ENCODE measurements at places on chromosomes 1 and 21.

DNA sequence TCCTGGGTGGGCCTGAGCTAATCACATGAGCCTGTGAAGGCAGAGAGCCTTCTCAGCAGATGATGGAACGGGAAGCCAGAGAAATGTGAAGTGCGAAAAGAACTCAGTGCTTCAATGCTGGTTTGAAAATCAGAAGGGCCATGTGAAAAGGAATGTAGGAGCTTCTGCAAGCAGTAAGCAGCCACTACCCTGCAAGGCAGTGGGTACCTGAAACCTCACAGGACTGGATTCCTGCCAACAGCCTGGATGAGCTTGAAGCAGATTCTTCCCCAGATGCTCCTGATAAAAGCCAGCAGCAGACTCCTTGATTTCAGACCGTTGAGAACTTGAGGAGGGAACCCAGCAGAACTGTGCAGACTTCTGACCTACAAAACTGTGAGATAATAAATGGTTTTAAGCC, 158.6 kb downstream of the SYT2 start:
- no peak for DNase-seq

- DNase-seq, result no peak
These were observed 134.0 kb upstream of the DPYD start for GRCh38 chr1:98054786-98055185.

GRCh38 chr1:235093013-235093695, 35.5 kb downstream of the TOMM20 start:
- no peak for DNase-seq

GRCh38 chr1:67515324-67516080, 85.3 kb upstream of the SERBP1 start:
- no peak for DNase-seq

DNA sequence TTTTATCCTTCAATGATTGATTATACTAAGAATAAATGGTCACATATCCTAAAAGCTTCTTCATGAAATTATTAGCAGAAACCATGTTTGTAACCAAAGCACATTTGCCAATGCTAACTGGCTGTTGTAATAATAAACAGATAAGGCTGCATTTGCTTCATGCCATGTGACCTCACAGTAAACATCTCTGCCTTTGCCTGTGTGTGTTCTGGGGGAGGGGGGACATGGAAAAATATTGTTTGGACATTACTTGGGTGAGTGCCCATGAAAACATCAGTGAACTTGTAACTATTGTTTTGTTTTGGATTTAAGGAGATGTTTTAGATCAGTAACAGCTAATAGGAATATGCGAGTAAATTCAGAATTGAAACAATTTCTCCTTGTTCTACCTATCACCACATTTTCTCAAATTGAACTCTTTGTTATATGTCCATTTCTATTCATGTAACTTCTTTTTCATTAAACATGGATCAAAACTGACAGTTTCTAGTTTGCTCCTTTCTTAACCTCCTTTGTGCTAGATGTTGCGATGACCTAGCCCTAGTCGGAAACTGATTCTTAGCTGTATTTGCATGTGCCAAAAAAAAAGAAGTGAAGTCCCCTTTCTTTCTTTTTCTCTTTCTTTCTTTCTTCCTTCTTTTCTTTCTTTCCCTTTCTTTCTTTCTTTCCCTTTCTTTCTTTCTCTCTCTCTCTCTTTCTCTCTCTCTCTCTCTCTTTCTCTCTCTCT, 45.1 kb downstream of the MAP3K7CL start:
- DNase-seq, result no peak

Measured in effector CD8-positive, alpha-beta T cell (primary cell).